Small intestine (tissue), 16 donors: ENCODE measurements at places on chromosomes 4 and X. TPM values are rescaled to one million over a fixed set of nuclear protein-coding genes. Genes with fewer than 3 reads are reported as not detected.

- DNase-seq: no peak
These were observed 46.9 kb upstream of the NFKB1 start for GRCh38 chr4:102454268-102454667.

DNA sequence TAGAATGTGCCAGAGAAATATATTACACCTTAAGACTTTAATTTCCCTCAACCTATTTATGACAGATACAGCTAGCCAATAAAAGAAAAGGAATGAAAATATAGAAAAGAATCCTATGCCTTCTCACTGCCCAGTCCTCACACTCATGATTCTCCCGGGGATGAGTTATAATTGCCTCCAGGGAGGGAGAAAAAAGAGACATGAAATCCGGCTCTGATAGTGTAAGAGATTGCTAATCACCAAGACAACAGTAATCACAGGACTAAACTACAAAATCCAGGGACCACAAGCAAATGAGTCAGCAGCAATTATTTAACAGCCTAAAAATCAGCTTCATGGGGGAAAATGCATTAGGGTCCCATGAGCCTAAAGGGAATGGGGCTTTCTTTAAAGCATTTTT is 95.9 kb upstream of the DUSP21 start:
- no peak for DNase-seq

TNIP3 gene
- not detected for polyA plus RNA-seq

GRCh38 chrX:15114743-15115566 is 154.9 kb downstream of the ASB9 start:
- DNase-seq: no peak

IL9R gene
- polyA plus RNA-seq: not detected

BBS7 gene
- polyA plus RNA-seq: 15.2 TPM

DNA sequence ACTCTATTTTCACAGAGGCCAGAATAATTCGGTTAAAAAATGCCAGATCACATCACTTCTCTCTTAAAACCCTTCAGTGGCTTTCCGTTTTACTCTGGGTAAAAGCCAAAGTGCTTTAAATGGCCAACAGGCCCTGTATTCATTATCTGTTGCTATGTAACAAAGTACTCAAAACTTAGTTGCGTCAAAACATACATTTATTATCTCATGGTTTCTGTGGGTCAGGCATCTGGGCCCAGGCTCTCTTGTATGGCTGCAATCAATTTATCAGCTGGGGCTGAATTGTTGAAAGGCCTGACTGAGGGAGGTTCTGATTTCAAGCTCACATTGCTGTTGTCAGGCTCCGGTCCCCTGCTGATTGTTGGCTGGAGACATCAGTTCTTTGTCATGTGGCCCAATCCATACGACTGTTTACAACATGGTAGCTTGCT is 72.7 kb upstream of the H2AZ1 start:
- peak; percentile 5 for DNase-seq

CITED1 gene
- 1.3 TPM for polyA plus RNA-seq

DNA sequence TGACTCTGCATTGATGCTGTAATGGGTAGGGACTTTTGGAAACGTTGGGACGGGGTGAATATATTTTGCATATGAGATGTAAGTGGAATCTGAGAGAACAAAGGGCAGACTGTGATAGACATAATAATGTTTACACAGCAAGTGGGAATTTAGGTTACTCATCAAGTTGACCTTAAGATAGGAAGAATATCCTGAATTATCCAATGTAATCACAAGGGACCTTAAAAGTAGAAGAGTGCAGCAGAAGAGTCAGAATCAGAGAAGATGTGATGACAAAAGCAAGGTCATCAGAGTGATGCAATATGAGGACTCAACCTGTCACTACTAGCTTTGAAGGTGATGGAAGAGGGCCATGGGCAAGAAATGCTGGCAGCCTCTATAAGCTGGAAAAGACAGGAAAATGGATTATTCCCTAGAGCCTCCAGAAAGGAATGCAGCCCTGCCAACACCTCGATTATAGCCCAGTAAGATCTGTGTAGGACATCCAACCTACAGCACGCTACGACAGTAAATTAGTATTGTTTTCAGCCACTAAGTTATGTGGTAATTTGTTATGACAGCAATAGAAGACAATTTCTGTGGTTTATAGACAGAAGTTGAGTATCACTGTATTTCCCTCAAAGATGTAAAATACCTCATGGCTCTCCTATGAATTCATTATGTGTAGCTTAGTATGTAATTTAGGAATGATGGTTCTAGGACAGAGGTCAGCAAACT is 26.4 kb downstream of the MORC4 start:
- no peak for DNase-seq

DNA sequence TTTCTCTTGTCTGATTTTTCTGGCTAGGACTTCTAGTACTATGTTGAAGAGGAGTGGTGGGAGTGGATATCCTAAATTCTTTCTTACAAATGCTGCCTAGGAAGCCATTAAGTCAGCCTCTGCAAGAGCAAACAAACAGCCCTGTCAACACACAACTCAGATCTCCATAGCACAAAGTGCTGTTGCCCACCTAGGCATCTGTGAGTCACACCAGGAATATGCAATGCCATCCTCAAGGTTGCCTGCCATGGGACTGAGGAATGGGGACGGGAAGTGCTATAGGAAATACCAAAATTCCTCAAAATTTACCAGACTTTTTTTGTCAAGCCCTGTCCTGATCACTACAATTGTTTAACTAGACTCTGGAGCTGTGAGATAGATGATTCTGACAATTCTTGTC is 466.9 kb downstream of the FSTL5 start:
- no peak for DNase-seq

MAGEA2B gene
- polyA plus RNA-seq: not detected

DNA sequence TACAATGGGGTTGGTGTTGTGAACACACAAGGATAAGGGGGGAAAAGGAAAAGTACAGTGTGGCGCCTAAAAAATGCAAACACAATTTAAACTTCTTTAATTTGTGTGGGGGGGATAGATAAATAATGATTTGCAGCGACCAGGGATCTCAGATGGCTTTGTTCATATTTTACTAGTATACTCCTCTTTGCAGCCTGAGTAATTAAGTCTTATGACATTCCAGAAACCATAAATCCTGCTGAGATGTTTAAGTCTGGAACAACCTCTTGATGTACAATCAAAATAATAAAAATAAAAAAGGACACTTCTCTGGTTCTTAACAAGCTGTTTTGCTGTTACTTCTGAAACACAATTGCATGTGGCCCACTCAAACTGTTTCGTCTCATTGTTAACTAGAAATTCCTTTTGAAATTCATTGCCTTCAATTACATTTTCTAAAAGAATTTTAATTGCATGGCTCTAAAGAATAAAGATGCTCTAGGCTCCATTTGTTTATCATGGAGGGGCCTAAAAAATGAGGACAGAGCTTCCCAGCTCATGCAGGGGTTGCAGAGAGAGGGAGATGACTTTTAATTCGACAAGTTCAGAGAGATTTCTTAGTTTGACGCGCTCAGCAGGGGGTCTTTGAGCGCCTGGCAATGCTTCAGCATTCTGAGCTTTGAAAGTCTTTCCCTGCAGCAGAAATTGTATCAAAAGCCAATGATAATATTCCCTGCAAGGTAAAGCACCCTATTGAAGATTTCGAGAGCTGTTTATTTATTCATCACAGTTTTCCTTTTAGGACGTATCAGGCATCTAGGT is 892.4 kb upstream of the TENM3 start:
- DNase-seq: no peak

- DNase-seq: no peak
These were observed 156.5 kb upstream of the ATP6AP2 start for GRCh38 chrX:40424259-40424658.

DNA sequence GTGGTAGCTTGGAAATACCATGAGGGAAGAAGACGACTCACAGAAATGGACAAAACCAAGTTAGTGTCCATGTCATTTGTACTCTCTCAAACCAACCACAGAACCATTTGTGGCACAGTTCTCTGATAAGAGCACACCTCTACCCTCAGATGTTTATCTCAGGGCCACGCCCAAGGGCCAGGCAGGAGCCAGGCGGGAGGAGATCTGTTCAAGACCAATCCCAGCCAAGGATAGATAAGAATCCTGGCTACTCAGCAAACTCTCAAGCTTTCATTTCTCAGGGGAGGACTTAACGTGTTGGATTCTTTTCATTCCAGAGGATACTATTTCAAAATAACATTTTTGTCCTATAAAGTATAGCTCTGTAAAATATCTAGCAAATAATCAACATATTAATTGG is 95.0 kb downstream of the NYX start:
- no peak for DNase-seq

PF4V1 gene
- polyA plus RNA-seq: not detected

DNA sequence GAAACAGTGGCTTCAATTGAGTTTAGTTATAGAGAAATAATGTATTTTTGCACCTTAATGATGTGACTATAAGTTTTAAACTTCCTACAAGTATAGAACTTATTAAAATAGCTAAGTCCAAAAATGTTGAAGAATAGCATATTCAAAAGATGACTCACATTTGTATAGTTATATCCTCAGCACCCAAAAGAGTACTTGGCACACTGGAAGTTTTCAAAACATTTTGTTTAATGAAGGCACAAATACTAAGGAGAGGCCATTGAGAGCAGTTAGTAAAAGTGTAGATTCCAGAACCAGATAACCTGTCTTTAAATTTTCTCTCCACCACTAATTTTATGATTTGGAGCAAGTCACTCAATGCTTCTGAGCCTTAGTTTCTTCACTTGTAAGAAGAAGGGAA is 226.9 kb upstream of the MID1 start:
- DNase-seq: no peak

GRCh38 chrX:18886344-18887161 is 97.4 kb downstream of the PHKA2 start:
- DNase-seq: peak; percentile 78

GRCh38 chrX:150868625-150869024 is 29.8 kb downstream of the CD99L2 start:
- DNase-seq: no peak

FHDC1 gene
- 10.2 TPM for polyA plus RNA-seq

DNA sequence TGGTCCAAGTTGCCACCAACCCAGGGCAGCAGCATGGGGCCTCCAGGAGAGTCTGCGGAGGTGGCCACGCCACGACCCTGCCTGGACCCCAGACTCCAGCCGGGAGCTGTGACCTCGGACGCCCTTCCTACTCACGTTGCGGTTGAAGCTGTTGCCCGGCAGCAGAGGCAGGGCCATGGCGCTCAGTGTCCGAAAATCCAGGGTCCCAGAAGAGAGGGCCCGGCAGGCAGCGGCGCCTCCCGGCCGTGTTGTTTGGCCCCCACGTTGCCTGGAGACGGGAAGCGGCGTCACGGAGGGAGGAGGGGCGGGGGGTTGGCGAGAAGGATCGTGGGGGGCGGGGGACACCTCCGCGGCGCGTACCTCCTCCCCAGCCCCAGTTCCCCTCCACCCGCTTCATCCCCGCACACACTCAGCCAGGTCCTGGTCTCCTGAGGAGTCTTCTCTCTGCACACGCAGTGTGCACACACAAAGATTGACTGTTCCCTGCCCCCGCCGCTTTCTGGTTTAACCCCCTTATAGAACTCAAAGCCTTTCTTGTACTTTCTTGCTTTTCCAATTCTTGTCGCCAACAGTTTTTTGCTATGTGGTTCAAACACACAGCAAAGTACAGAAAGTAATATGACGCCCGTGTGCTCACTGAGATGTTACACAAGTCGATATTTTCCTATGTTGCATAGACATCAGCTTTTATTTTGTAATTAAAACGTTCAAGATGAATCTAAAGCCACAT is at the start of gene EFHC2:
TSS of gene EFHC2 (minus strand) at position 261 of the 730 bp plus-strand sequence. CDS start at position 177, 84 bp downstream.
- peak; percentile 58 for DNase-seq

EPGN gene
- polyA plus RNA-seq: not detected

DNA sequence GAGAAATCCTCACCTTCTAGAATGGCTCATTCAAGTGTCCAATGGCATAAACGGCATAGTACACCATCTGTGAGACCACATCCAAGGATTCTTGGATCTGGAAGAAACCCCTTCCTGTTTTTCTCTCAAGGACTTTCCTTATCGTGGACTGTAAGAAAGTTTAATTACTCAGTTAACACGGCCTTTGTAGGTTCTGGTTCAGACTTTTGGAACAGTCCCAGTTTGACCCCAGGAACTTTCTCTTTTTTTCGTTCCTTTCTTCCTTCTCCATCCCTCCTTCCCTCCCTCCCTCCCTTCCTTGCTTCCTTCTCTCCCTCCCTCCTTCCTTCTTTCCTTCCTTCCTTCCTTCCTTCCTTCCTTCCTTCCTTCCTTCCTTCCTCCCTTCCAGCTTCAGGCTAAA is 343.5 kb upstream of the SMIM31 start:
- no peak for DNase-seq

GRCh38 chr4:88928852-88929251 is 128.1 kb downstream of the FAM13A start:
- DNase-seq: no peak

GRCh38 chr4:156553659-156554058 is 417.9 kb downstream of the PDGFC start:
- DNase-seq: no peak

- DNase-seq: no peak
These were observed 41.6 kb upstream of the ACSL4 start for GRCh38 chrX:109774706-109775105.
